T-cell (primary cell): ENCODE measurements at places on chromosomes 12 and 14. TPM values are rescaled to one million over a fixed set of nuclear protein-coding genes. Genes with fewer than 3 reads are reported as not detected.

DNA sequence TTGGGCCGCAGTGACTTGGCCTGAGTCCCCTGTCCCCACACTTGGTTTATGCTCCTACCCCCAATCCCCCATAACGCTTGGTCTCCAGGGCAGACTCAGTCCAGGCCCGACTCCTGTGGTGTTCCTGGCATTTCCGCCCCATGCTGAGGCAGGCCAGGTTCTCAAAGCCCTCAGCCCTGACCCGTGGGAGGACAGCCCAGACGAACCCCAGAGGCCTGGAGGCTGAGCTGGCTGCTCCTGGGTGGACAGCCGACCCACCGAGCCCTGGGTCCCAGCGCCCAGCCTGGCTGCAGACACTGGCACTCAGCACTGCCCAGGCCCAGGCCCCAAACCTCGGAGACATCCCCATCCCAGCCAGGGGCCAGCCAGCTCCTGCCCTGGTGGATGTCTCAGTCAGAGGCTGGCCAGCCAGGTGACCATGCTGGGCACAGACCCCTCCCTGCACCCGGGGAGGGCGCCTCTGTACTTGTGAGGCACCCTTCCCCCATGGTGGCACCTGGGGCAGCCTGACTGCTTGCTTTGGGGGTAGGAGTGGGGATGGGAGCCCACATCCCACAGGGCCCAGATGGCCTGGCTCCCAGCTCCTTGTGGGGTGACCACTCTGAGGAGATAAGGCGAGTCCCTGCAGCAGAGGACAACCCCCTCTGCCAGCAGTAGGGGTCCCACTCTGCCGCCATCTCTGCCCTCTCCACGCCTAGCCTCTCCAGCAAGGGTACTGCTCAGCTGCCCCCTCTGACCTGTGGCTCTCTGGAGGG lies 1.4 kb downstream of the PLD4 start:
- no peak overlapping the region for H3K27ac ChIP-seq
- DNase-seq = no peak
- H3K4me1 ChIP-seq = no peaks in the 10 kb centered on the region
- no peak overlapping the region for H3K4me3 ChIP-seq

DNA sequence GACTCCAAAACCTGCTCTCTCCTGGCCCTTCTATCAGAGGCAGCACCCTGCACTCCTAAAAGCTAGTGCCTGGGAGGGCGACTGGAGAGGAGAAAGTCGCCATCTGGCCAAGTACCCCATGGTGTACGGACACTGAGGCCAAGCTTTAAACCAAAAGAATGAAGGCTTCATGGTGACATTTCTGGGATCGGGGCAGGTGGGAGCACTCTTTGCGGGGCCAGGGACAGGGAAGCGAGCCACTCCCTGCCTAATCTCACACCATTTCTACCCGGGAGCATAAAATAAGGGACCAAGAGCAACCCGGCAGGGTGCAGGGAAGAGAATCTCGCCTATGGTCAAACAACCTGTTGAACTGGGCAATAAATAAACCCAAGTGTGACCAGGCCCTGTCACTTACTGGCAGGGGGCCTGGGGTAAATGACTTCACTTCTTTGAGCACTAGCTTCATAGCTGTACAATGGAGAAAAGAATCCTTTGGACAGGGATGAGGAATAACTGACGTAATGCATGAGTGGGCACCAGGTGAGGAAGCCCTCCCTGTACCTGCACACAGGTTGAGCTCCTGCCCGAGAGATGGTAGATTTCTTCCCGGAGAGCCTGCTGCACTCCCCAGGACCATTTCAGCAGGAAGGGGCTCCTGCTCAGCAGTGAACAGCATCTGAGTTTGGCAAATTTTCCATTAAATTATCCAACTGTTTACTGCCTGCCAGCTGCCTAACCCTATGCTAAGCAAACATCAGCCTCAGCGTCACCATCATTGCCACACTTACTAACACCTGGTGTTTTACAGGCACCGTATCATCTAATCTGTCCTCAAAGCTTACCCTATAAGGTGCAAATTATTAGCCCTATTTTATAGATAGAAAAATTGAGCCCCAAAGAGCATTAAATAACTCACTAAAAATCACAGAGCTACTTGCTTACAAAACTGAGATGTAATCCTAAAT lies 2.0 kb downstream of the SERPINA1 start:
- no peaks in the 10 kb centered on the region for H3K36me3 ChIP-seq
- no peak for DNase-seq
- no peak overlapping the region for H3K4me3 ChIP-seq
- peaks cover 6% of the 10 kb centered on the region for H3K27me3 ChIP-seq
- no peak overlapping the region for H3K27ac ChIP-seq
- no peaks in the 10 kb centered on the region for H3K4me1 ChIP-seq

DNA sequence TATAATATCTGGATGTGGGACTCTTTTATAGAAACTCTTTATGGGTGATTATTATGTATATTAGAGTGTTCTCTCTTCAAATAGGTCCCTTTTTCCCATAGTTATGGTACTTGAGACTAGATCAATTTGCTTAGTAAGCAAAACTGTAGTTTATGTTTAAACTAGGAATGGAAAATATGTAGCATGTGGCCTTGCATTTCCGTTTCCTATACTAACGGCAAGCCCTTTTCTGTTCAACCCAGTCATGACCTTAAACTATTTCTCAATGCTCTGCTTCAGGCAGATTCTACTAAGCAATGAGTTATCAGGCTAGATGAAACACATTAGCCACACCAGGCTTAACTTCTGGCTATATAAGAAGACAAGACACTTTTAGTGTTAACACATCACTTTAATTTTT lies 84.6 kb downstream of the OTOGL start:
- no peaks in the 10 kb centered on the region for H3K4me1 ChIP-seq
- no peaks in the 10 kb centered on the region for H3K36me3 ChIP-seq
- no peak overlapping the region for H3K4me3 ChIP-seq
- H3K27ac ChIP-seq = no peak overlapping the region
- DNase-seq = no peak

- peaks cover 24% of the 10 kb centered on the region for H3K36me3 ChIP-seq
- H3K4me1 ChIP-seq = peaks cover 25% of the 10 kb centered on the region
- no peak overlapping the region for H3K4me3 ChIP-seq
- H3K27ac ChIP-seq = no peak overlapping the region
Measured at GRCh38 chr12:120579179-120579578, 2.0 kb downstream of the POP5 start.

- no peaks in the 10 kb centered on the region for H3K36me3 ChIP-seq
- H3K27me3 ChIP-seq = no peaks in the 10 kb centered on the region
- no peak overlapping the region for H3K4me3 ChIP-seq
- DNase-seq = no peak
- peak overlapping the region; percentile 65 for H3K27ac ChIP-seq
Measured at GRCh38 chr12:4107911-4108697, 165.5 kb upstream of the CCND2 start.

- no peak overlapping the region for H3K27ac ChIP-seq
- H3K36me3 ChIP-seq = peaks cover 3% of the 10 kb centered on the region
- no peaks in the 10 kb centered on the region for H3K27me3 ChIP-seq
- no peak for DNase-seq
- no peak overlapping the region for H3K4me3 ChIP-seq
- no peaks in the 10 kb centered on the region for H3K4me1 ChIP-seq
Measured at GRCh38 chr14:45194964-45195363, 58.0 kb downstream of the MIS18BP1 start.

LGR5 gene
- not detected for total RNA-seq

SPIC gene
- total RNA-seq = not detected

DNA sequence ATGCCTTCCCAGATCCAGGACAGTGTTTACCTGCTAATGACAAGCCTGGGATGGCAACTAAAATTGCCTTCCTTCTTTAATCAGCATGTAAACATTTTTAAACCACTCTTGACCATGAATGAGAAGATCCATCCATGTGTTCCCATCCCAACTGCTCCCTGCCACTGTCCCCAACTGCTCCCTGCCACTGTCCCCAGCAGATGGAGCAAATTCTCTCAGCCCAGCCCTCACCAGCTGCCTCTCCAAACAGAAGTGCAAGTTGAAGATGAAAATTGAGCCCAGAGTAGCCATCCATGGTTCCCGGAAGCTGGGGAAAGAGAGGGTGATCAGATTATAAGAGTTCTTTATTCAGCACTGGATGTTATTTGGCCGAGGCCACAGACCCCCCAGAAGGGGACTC lies 133.1 kb downstream of the SLC15A4 start:
- no peak for DNase-seq
- no peak overlapping the region for H3K27ac ChIP-seq
- no peaks in the 10 kb centered on the region for H3K27me3 ChIP-seq
- H3K4me1 ChIP-seq = no peaks in the 10 kb centered on the region
- H3K4me3 ChIP-seq = no peak overlapping the region
- H3K36me3 ChIP-seq = no peaks in the 10 kb centered on the region

DNA sequence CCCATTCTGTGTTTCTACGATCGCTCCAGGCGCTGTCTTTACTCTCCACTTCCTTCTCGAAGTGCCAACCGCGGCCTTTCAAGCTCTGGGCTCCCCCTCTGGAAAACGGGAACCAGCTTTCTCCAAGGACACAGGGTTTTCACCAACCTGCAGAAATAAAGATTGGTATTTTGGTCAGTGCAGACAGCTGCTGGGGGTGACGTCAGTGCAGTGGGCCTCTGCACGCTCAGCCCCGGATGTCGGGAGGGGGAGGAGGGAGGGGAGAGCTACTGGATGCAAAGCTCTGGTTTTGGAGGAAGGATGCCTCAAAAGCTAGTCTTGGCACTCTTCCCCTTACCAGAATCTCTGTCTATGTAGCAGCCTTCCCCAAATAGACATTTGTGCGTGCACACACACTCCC lies 19.9 kb downstream of the HRK start:
- peak; percentile 24 for DNase-seq
- H3K27ac ChIP-seq = no peak overlapping the region
- H3K36me3 ChIP-seq = no peaks in the 10 kb centered on the region
- H3K4me1 ChIP-seq = no peaks in the 10 kb centered on the region

GRCh38 chr12:72230589-72230988 lies 41.6 kb upstream of the TRHDE start:
- no peak for DNase-seq
- H3K27me3 ChIP-seq = no peaks in the 10 kb centered on the region
- no peaks in the 10 kb centered on the region for H3K4me1 ChIP-seq

- H3K27me3 ChIP-seq = no peaks in the 10 kb centered on the region
- H3K4me3 ChIP-seq = no peak overlapping the region
- H3K4me1 ChIP-seq = no peaks in the 10 kb centered on the region
- no peaks in the 10 kb centered on the region for H3K36me3 ChIP-seq
Measured at GRCh38 chr14:38989922-38990546, 113.0 kb downstream of the SEC23A start.

DNA sequence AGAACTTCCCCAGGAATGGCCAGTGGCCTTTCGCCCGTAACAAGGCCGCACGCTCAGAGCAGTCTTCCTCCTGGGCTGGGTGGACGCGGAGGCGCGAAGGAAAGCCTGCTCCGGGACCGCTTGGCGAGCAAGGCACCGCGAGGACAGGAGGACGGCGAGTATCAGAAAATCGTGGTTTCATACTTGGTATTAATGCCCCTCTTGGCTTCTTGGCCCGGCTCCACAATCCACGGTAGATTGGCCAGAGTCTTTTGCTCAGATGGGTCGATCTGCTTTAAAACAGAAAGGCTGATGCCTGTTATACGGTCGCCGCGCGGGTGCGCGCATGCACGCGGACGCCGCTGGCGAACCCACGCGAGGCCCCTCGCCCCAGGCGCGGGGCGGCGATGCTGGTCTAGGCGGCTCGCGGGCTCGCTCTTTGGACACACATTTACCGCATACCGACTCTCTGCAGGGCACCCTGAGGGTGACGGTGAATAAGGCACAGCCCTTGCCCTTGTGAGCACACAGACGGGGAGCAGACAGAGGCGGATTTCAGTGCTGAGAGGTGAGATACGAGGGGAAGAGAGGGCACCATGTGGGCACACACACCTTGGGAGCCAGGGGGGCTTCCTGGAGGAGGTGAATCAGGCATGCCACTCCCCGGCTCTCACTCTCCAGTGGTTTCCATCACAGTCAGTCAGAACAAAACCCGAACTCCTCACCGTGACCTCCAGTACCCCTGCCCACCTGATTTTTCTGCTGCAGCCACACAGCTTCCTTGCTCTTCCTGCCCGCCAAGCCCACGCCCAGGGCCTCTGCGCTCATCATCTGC lies 100.7 kb downstream of the APAF1 start:
- DNase-seq = peak; percentile 5
- H3K4me1 ChIP-seq = peaks cover 13% of the 10 kb centered on the region
- peak overlapping the region; percentile 44 for H3K4me3 ChIP-seq
- no peaks in the 10 kb centered on the region for H3K36me3 ChIP-seq

HOXC11 gene
- total RNA-seq = not detected

GRCh38 chr14:76576047-76576741 lies 185.1 kb upstream of the VASH1 start:
- no peak overlapping the region for H3K4me3 ChIP-seq
- no peaks in the 10 kb centered on the region for H3K4me1 ChIP-seq
- H3K27me3 ChIP-seq = peaks cover 13% of the 10 kb centered on the region
- H3K27ac ChIP-seq = no peak overlapping the region
- H3K36me3 ChIP-seq = no peaks in the 10 kb centered on the region
- DNase-seq = no peak

DNA sequence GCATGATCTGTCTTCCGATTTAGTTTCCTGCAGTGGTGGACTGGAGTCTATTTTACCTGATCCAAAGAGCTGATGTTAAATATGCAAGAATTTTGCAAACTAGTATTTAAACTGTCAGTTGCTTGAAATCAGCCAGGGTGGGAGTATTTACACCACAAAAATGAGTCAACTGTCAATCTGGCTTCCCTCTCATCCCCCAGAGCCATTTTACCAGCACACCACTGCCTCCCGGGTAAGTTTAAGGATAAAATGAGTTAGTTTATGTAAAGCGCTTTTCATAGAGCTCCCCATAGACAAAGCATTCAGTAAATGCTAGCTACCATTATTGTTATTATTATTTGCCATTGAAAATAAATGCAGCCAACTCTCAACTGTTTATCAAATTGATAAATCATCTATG lies 106.3 kb upstream of the FRMD6 start:
- no peaks in the 10 kb centered on the region for H3K4me1 ChIP-seq
- H3K27ac ChIP-seq = no peak overlapping the region
- peaks cover 4% of the 10 kb centered on the region for H3K27me3 ChIP-seq
- H3K36me3 ChIP-seq = no peaks in the 10 kb centered on the region
